ENCODE measurements at places on chromosomes 7 and 10. TPM values are rescaled to one million over a fixed set of nuclear protein-coding genes. Genes with fewer than 3 reads are reported as not detected.

Gene AKR1C8
- total RNA-seq: 0.94 TPM

GRCh38 chr10:107232013-107232412, 67.5 kb upstream of the SORCS1 start:
- DNase-seq: no peak

DNA sequence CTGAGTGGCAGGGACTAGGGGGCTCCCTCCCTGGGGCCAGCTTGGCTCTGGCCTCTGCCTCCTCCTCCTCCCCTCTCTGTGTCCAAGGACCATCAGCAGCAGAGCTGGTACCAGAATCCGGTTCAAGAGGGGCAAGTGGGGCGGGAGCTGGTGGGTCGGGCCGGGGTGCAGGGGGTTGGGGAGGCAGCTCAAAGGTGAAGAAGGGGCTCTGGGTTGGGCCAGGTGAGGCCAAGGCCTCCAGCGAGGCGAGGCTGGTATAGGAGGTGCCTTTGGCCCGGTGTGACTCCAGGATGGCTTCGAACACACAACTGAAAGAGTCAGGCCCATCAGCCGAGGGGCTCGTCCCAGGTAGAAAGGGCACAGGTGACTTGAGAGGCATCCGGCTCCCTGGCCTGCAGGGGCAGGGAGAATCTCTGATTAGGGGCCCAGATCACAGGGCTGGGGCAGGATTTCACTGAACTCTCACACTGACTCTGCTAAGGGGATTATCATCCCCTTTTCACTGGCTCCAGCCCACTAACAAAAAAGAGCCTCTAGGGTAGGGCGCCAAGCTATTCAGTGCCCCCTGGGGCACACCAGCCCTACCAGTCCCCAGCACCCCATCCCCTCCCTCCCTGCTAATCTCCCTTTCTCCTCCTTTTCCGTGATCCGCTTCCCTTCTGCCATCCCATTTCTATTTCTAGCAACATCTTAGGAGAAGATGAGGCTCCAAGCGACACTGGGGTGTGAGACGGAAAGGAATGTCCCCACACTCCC, 4.6 kb downstream of the PSD start:
- DNase-seq: no peak

GRCh38 chr10:125190414-125190813, 30.1 kb upstream of the CTBP2 start:
- no peak for DNase-seq

Gene PRKCQ
- total RNA-seq: 0.94 TPM
